ENCODE measurements at places on chromosomes 5 and 9.

- DNase-seq: no peak
Observed at GRCh38 chr5:88108490-88109279, 160.0 kb downstream of the TMEM161B start.

DNA sequence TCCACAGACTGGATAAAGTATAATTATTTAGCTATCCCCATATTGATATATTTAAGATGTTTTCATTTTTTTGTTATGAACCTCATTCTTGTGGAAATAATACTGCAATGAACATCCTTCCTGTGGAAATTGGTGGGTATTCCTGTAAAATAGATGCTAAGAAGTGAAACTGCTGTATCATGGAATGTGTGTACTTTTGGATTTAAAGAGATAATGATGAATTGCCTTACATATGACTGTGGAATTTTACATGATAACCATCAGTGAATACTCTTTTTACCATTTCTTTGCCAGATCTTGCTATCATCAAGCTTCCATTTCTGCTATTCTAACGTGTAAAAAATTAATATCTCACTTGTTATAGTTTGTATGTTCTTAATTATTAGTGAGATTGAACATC lies 847.9 kb downstream of the EFNA5 start:
- DNase-seq: no peak

GRCh38 chr5:176901260-176902101 lies 2.3 kb upstream of the HK3 start:
- no peak for DNase-seq

- no peak for DNase-seq
Observed at GRCh38 chr9:87748881-87749280, 23.0 kb downstream of the CTSL start.

- DNase-seq: no peak
Observed at GRCh38 chr5:2204366-2205184, 321.9 kb upstream of the IRX4 start.

DNA sequence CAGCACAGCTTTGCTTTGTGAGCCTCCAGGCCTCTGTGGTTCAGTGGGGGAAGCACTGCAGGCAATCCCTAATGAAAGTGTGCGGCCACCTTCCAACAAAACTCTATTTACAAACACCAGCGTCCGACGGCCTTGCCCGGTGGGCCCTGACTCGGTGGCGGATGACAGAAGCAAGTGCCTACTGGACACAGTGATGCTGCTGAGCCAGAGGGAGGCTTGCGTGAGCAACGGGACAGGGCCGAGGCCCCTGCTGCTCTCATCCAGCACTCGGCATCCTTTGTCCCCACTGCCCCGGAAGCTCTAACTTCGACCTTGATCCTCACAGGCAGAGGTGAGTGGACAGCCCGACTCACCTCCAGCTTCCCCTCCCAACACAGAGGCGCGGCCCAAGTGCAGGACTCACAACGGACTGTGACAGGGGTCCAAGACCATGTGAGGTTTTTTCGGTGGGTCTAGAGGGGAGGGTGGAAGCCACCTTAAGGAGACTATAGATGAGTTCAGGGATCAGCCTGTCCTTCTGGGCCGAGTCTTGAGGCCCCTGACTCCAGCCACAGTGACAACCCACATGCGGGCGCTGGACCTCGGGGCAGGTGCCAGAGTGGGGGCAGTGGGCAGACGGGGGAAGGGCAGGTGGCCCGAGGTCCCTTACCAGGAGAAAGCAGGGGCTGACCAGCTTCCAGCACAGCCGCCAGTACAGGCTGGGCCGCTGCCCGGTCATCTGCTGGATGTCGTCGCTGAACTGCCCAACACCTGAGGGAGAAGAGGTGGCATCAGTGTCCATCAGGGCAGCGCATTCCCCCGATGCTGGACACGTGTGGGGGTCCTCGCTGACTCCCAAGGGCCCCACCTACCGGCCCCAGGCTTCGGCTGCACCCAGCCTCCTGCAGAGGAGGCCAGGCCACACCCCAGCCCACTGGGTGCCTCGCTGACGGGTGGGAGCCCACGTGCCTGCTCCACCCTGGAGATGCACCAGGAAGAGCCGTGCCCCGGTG lies 39.4 kb downstream of the SLC6A3 start:
- DNase-seq: no peak

DNA sequence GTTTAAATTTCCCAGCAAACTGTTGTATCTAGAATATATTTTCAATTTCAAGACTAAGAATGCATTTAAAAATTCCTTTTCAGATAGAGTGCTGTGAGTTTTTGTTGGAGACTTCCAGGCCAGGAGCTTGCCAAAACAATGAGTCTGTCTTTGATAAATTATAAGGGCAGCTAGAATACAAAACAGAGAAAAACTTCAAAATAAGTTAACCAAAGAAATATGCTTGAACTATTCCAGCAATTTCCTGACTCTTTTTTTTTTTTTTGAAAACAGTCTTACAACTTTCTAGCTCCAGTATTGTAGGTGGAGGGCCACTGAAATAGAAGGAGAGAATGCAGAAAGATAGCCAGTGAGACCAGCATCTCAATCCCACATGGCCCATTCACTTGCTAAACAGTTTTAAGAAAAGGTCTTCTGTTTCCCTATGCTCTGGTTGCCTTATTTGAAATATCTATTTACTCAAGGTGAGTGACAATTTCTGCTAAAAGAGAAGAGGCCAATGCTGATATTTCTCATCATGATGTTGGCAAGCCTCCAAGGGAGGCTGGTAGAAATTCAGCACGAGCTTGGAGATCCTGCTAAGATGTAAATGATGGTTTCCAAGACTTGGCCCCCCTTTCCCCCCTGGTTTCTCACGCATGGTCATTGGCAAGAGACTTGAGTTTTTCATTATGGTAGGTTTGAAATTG lies 103.2 kb downstream of the USP20 start:
- no peak for DNase-seq

- DNase-seq: peak; percentile 58
Observed at GRCh38 chr5:8436924-8437323, 568.0 kb downstream of the MTRR start.

- no peak for DNase-seq
Observed at GRCh38 chr9:91803970-91804752, 145.9 kb downstream of the ROR2 start.

- peak; percentile 95 for DNase-seq
Observed at GRCh38 chr5:143177263-143177983, 226.1 kb downstream of the NR3C1 start.

DNA sequence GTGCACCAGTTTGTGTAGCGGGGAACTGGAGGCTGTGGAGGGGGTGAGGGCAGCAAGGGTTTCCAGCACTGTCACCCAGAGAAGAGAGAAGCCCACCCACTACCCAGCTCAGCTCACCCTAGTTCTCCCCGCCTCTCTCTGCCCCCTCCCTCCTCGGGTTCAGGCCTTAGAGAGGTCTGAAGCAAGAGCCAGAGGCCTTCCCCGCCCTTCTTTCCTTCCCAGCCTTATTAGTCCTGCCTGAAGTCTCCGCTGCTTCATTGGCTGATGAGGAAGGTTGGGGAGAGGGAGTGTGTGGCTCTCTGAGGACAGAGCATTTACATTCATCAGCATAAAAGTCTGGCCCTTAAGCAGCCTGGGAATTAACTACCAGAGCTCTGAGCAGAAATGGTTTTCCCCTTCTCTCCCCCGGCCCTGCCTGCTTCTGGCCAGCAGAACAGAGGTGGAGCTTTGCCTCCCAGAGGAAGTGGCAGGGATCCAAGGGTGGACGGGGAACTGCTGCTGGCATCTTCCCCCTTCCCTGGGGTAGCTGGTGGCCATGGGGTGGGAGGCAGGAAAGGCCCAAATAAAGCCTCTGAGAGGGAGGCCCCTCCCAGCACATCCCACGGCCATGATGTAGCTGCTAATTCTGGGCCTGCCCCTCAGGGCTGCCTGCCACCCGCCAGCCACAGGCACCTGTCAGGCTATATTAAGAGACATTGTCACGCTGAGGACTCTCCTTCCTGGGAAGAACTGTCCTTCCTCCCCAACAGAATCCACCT lies 4.1 kb downstream of the DNAJB5 start:
- DNase-seq: no peak

DNA sequence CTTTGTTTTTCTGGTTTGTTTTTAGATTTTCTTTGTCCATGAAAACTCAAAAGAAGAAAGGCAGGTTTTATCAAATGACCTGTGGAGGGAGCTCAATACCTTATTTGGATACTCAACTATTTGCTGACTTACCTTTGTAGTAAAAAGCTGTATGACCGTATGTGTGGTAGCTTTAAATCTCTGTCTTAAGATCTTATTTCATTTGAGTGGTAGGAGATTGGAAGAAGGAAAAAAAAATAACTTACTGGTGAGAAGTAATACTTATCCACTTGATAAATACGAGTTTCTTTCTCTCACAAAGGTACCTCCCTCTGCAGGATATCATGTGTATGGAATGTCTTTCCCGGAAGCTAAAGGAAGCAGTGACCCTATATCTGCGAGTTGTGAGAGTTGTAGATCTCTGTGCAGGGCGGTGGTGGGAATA lies 15.0 kb downstream of the FBXO38 start:
- DNase-seq: no peak

DNA sequence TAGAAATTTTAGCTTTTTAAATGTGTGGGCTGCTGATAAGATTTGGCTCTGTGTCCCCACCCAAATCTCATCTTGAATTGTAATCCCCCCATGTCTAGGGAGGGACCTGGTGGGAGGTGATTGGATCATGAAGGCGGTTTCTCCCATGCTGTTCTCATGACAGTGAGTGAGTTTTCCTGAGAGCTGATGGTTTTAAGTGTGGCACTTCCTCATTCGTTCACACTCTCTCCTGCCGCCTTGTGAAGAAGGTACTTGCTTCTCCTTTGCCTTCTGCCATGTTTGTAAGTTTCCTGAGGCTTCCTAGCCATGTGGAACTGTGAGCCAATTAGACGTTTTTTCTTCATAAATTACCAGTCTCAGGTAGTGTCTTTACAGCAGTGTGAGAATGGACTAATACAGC lies 127.8 kb upstream of the MVB12B start:
- DNase-seq: no peak

DNA sequence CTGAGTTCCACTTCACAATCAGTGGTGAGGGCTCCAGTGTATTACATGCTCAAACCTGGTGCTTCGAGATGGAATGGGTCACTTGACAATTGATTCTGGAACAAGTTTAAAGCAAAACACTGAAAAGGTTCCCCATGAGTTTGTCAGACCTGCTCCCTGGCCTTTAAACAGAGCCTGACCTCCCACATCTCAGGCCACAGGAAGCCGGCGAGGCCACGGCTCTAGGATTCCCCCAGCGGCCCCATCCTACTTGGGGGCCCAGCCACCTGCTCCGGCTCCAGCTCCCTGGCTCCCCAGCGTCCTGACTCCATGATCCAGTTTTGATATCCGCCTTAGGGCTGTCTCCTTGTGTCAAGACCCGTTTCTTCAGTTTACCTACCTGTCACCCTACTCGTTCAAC lies 62.0 kb downstream of the TTLL11 start:
- no peak for DNase-seq

DNA sequence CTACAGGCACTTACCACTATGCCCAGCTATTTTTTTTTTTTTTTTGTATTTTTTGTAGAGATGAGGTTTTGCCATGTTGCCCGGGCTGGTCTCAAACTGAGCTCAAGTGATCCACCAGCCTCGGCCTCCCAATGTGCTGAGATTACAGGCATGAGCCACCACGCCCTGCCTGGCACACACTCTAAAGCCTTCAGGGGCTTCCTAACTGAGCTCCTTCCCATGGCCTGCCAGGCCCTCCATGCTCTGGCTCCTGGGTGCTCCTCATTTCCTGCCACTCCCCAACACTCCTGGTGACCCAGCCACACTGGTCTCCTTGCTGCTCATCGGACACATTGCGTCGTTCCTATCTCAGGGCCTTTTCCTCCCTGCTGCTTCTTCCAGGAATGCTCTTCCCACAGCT lies 61.5 kb downstream of the CARTPT start:
- no peak for DNase-seq

DNA sequence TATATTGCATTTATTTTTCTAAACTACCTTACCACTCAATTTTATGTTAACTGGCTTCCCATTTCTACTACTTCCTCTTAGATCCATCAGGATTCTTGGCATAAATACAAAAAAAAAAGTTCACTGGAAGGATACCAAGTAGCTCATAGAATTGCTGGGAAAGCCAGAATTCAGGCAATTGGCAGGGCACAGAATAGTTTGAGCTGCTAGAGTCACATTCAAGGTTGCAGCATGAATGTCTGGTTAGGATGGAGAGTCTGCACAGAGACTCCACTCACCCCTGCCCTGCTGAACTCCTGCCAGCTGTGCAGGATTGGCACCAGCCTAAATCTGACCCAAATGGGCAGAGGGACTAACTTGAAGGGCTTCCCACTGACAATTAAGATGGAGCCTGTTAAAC lies 4.9 kb upstream of the AMACR start:
- no peak for DNase-seq

DNA sequence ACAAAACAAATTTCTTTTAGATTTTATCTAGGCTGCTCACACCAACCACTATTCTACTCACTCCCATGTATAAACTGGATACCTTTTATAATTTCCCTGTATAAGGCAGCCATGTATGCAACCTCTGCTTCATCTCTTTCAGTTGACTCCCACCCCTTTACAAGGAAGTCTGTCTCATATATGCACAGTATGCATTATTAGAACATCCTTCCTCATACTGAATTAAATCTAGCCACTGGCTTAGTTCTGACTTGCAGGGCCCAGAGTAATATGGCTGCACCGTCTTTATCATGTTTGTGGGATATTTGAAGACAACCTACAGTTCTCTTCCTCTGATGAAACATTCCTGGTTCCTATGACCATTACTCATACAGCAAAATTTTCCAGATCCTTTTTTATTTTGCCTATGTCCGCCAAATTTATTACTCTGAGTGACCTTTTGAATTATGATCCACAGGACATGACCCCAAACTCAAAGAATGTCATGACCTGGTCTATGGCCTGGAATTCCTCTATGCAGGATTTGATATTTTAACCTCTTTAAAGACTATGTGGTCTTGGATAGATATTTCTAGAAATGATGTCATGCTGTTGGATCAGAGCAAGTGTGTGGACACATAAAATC lies 76.6 kb upstream of the ITGA1 start:
- no peak for DNase-seq

DNA sequence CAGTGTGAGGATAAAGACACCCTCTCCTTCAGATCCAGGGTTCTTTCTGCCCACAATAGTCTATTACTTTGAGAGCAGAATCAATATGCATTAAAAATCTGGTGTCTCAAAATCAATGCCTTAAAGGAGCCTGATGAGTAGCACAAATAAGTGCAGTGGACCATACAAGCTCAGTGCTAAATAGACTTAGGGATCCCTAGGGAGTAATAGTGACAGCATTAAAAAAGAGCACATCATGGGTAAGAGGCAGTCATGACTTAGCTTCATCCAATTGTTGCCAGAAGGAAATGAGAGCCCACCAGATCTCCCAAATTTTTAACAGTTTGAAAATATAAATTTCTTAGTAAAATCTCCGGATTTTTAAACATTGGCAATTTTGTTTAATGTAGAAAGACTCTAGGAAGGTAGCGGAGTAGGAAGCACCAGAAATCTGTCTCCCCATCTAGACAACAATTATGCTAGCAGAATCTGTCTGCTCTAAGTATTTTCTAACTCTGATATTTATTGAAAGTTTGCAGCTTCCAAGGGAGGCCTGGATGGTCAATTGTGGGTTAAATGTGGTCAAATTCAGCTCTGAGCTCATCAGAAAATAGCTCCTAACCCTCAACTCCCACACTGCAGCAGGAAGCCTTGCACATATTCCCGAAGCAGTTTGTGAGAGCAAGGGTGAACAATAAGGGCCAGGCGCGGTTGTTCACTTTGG lies 443.9 kb downstream of the TLE1 start:
- DNase-seq: no peak

- DNase-seq: no peak
Observed at GRCh38 chr5:93599399-93600120, 16.5 kb downstream of the NR2F1 start.

GRCh38 chr5:56402266-56403220 lies 169.4 kb upstream of the ANKRD55 start:
- DNase-seq: peak; percentile 10
